Testis (tissue), 5 donors: ENCODE measurements at places on chromosomes 3 and 15. TPM values are rescaled to one million over a fixed set of nuclear protein-coding genes. Genes with fewer than 3 reads are reported as not detected.

The FBXO40 gene
- polyA plus RNA-seq: 0.61 TPM

The PIERCE2 gene
- 16.0 TPM for polyA plus RNA-seq

The LSAMP gene
- 9.1 TPM for polyA plus RNA-seq

- DNase-seq: peak; percentile 27
These were observed 101.2 kb upstream of the KLF13 start for GRCh38 chr15:31225356-31225955.
